Activated CD4-positive, alpha-beta T cell treated with anti-CD3 and anti-CD28 coated beads, Interleukin-2, amount 50 U/mL, for 16 hours (primary cell): ENCODE measurements at places on chromosomes 6 and 20.

DNA sequence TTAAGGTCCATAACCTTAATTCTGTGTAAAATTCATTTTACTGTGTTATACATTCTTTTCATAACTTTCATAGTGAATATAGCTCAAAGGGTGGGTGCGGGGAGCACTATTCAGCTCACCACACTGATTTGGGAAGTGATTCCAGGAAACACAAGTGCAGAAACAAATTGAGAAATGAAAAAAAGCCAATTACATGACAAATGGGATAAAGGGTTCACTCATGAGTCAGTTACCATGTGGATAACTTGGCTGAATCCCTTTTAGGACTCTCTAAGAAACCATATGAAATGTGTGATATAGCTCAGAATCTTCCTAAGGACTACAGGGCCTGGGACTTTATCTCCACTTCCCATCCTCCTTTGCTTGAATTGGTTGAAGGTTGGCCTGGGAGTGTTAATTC lies 3.1 kb upstream of the BTN2A1 start:
- no peak for DNase-seq

GRCh38 chr20:3563548-3564177 lies 92.8 kb downstream of the ATRN start:
- DNase-seq, result peak; percentile 55

DNA sequence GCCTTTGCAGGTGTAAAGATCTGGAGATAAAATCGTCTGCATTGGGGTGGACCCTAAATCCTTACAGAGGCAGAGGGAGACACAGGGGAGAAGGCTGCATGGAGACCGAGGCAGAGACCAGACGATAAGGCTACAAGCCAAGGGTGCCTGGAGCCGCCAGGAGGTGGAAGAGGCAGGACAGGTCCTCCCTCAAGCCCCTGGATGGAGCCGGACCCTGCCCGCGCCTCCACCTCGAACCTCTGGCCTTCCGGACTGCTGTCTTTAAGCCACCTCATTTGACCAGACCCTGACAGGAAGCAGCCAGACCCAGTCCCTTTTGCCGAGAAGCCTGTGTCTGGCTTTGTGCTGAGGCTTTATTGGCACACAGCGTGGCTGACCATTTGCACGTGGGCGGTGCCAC lies 183.8 kb downstream of the TAF4 start:
- DNase-seq, result no peak

- DNase-seq, result peak; percentile 57
These were observed 25.6 kb upstream of the IER3 start for GRCh38 chr6:30769853-30770524.

GRCh38 chr20:38888059-38888831 lies 38.0 kb upstream of the FAM83D start:
- no peak for DNase-seq

- no peak for DNase-seq
These were observed 20.4 kb downstream of the SERINC3 start for GRCh38 chr20:44501448-44501847.

- no peak for DNase-seq
These were observed 18.2 kb downstream of the TMEM242 start for GRCh38 chr6:157304899-157305663.

DNA sequence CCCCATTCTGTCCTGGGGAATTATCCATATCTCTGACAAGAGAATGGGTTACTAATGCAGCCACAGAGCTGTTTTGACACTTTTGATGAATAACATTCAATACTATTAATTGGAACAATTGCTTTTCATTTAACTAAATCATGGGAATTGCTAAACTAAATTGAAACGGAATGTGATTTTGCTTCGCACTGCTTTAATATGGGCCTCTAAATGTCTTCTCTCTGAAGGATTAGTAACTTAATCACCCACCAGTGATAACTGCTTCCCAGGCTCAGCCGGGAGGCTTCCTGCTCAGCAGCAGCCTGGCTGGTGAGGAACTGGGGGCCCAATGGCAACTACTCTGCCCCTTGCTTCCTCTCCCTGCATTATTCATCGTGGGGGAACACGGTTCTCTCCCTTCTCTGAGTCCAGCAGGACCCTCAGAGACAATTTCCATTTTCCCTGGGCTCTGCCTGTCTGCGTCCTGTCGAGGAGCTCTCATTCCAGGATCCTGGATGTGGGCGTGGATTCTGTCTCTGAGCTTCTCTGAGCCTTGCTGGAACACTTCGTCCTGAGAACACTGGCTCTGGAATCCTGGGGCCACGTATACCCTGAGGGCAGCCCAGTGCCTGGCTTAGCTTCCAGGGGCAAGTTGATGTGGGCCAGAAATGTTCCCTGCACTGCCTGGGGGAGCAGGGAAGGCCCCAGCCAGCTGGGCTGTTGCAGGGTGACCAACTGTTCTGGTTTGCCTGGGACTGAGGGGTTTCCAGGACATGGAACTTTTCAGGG lies 308.9 kb downstream of the DHX35 start:
- no peak for DNase-seq

DNA sequence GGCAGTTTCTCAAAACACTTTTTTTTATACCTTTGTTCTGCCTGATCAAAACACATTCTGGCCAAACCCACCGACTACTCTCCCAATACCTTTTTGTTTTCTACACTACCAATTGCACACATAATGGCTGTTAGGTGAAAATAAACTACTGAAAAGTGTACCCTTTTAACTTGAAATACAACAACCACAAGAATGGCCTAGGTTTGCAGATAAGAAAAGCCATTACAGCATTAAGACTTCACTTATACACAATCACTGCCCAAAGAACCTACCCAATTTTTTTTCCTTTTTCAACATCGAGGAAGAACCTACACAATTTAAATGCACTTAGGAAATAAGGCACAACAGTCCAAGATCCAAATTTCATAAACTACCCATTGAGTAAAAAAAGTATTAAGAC lies 1.8 kb downstream of the SEC63 start:
- no peak for DNase-seq

DNA sequence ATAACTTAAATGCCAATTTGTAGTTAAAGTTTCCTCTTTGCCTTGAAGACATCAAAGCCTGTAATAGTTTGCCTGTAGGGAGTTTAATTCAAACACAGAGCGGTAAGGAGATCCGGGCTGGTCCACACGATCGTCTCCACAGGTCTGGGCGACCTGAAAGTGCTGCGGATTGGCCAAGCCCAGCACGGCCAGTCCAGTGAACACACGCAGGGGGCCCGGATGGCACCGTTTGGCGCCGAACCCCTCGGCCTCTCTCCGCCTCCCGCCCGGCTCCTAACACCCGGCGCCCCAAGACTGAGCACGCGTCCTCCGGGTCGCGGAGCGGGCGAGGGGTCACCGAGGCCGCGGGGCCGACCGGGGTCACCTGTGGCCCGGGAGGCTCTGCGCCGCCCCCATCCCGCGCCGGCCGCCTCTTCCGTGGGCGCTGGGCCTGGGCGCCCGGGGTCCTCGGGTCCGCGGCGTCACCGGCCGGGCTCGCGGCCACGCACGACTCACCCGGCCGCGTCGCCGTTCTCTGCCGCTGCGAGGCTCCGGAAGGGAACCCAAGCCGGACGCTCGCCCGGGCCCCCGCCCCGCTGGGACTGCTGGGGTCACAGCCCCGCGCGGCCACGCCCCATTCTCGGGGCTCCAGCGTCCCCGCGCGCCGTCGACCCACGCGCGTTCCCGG lies 481 bp downstream of the SERPINB6 start:
- peak; percentile 53 for DNase-seq

GRCh38 chr6:16135066-16135465 lies 6.2 kb downstream of the MYLIP start:
- DNase-seq, result no peak

DNA sequence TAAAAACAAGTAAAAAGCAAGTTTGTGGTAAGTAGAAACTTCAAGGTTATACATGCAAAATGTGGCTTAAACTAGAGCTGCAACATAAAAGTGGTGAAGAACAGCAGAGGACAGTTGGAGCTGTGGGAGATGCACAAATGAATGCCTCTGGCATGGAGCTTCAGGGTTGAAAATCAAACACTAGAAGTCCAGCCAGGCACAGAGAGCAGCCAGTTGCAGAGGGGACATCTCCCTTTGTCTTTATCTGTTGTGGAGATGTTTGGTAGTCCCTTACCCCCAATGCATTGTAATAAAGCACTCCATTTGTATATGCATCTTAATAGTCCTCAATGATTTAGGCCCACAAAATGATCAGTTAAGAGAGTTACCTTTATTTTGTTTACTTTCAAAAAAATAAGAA lies 73.1 kb upstream of the C20orf144 start:
- no peak for DNase-seq

- no peak for DNase-seq
These were observed 16.8 kb upstream of the PTGIS start for GRCh38 chr20:49584418-49585382.

GRCh38 chr6:134235937-134236751 lies 81.8 kb downstream of the SGK1 start:
- peak; percentile 84 for DNase-seq

- no peak for DNase-seq
These were observed 2.4 kb upstream of the AARS2 start for GRCh38 chr6:44315516-44315915.

DNA sequence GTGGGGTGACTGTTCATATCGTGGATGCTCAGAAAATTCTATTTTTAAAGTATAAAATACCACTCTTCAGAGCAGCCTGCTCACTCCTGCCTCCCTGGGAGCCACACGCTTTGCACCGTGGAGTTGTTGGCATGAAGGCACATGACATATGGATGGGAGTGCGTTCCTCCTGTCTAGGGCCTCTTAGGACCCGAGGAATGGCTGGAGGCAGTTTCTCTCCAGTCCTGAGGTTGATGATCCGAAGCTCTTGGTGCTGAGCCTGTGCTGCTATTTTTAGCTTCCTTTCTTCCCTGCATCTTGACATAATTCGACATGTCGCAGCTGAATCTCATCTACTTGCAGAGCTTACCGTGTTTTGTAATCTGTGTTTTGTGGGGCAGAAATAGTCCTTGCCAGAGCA lies 73.9 kb downstream of the PHACTR3 start:
- DNase-seq, result no peak

GRCh38 chr6:165663736-165664558 lies 906 bp upstream of the PDE10A start:
- no peak for DNase-seq

DNA sequence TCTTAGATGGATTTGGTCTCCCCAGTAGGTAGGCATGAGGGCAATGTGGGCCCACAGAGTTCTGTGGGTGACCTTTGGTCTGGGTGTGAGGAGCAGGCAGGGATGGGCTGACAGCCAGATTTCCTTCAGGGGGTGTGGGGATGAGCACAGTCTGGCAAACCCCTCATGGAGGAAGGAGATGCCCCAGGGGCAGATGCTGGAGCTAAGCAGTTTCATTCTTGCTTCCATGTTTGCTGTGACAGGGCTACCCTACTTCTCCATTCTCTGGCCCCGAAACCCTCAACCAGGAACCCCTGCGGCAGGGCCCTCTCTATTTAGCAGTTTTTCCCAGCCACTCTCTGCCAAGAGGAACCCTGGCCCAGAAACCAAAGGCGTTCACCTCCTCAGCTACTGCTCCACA lies 40.4 kb downstream of the GCLC start:
- no peak for DNase-seq
